ENCODE measurements at places on chromosomes 5 and 9. TPM values are rescaled to one million over a fixed set of nuclear protein-coding genes. Genes with fewer than 3 reads are reported as not detected.

Gene C9orf50
- total RNA-seq = not detected

Gene OTULIN
- total RNA-seq = 19.7 TPM

Gene DBH
- not detected for total RNA-seq

Gene SMC5
- 9.8 TPM for total RNA-seq

Gene FOXD4L3
- total RNA-seq = not detected

Gene PCDHA11
- not detected for total RNA-seq

Gene LCN2
- 0.23 TPM for total RNA-seq

Measured in pericardium fibroblast (primary cell).